ENCODE measurements at places on chromosomes 12 and 14.
A peak's percentile ranks its signal among the peaks of the same experiment; 100 is the strongest.

DNA sequence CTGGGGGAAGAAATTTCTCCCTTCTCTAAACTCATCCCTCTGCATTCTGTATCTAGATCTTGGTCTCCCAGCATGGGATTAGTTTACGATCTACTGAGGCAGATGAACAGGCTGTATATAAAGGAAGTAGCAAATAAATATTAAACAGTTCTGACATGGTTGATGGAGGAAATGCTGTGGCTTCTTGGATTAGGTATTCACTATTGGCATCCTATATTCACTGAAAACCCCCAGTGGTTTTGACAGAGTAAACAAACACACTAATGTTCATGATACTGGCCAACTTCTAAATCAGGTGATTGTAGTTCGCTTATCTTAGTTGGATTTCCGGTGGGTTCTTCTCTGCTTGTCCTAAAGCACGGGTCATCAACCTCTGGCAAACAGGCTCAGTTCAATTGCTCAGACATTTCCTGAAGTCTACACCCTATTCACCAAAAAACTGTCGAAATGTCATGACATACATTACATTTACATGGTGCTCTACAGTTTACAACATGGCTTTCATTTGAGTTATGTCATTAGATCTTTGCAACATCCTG lies 433.9 kb downstream of the EGLN3 start:
- no peak for DNase-seq

GRCh38 chr14:72883961-72884360 lies 9.9 kb downstream of the DPF3 start:
- peak; percentile 18 for DNase-seq

GRCh38 chr12:47328831-47329545 lies 249.2 kb upstream of the AMIGO2 start:
- no peak for DNase-seq

DNA sequence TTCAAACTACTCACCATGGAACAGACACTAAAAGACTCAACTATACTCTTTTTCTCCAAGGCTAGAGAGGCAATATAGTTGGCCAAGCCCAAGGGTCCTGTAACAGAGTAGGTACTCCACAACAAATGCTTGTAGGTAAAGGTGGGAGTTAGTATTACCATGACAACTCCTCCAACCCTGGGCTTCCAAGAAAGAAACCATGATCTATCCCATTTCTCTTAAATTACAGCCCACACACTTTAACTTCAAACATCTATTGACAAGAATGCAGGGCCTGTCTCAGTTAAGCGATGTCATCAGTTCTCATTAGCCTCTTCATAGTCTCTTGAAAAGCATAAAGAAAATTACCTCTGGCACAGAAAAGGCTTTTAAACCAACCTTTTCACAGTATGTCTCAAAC lies 25.0 kb downstream of the ERH start:
- DNase-seq: no peak

GRCh38 chr12:6229224-6230218 lies 29.3 kb downstream of the CD9 start:
- DNase-seq: no peak

- no peak for DNase-seq
Observed at GRCh38 chr14:52700701-52701172, 5.4 kb upstream of the ERO1A start.

- no peak for DNase-seq
Observed at GRCh38 chr12:14238221-14238792, 127.2 kb upstream of the ATF7IP start.

GRCh38 chr14:61654026-61654425 lies 41.3 kb upstream of the HIF1A start:
- no peak for DNase-seq

GRCh38 chr12:24201258-24201970 lies 251.9 kb upstream of the SOX5 start:
- DNase-seq: no peak

DNA sequence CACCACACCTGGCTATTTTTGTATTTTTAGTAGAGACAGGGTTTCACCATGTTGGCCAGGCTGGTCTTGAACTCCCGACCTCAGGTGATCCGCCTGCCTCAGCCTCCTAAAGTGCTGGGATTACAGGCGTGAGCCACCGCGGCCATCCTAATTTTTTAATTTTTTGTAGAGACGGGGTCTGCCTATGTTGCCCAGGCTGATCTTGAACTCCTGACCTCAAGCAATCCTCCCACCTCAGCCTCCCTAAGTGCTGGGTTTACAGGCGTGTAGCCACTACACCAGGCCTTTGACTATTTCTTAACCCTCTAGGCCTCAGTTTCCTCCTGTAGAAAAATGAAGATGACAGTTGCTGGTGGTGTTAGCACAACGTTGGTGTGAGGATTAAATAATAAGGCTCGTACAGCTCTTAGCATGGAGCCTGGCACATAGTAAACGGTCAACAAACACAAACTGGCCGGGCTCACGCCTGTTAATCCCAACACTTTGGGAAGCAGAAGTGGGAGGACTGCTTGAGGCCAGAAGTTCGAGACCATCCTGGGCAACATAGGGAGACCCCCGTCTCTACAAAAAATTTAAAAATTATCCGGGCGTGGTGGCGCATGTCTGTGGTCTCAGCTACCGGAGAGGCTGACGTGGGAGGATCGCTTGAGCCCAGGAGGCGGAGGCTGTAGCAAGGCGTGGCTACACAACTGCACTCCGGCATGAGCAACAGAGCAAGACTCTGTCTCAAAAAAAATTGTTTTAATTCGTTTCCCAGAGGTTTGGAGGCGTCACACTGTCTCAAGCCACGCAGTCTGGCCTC lies 979 bp downstream of the DDX54 start:
- no peak for DNase-seq

- no peak for DNase-seq
Observed at GRCh38 chr12:46904406-46905238, 78.8 kb upstream of the SLC38A4 start.

DNA sequence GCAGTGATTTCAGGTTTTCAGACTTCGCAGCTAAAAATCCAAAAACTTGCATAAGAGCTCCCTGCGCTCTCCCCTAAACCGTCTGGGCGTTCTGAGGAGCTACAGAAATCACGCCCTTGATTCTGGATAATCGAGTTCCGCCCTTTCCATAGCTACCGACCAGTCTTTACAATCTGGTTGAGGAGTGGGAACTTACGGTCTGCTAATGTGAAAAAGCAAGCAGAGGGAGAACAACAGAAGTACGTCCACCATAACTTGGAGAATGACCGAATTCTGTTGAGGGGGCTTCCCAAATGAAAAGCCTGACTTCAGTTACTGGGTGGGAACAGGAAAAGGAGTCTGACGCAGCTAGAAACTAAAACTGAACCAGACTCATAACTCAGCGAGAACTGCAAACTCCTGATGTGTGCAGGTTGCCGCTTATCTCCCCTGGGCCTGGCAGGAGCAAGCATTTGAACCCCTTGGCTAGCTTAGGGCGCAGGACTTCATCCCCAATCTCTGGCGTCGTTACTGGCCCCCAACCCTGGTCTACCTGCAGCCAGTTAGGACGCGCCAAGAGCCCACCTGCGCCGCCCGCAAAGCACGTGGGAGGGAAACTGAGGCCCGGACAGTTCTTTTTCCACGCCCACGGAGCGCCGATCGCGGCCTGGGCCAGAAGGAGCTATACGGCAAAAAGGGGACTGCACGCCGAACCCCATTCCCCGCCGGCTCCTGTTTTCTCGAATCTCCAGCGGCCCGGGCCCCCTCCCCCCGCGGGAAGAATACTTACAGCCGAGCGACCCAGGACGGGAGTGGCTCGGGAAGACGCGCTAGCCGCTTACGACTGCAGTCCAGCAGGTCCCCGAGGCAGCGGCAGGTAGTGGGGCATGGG lies 838 bp downstream of the LRIG3 start:
- DNase-seq: no peak

DNA sequence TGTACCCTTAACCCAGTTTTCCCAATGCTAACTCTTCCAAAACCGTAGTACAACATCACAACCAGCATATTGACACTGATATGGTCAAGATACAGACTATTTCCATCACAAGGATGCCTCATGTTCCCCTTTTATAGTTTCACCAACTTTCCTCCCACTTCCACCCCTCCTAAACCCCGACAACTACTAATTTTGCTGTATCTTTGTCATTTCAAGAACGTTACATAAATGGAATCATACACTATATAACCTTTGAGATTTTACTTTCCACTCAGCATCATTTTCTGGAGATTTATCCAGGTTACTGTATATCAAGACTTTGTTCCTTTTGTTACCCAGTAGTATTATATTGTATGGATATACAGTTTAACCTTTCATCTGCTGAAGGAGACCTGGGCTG lies 88.9 kb downstream of the MED13L start:
- no peak for DNase-seq
